ENCODE measurements at places on chromosomes 3 and 15.

- DNase-seq: no peak
These were observed 50.5 kb downstream of the SUCNR1 start for GRCh38 chr3:151923901-151924300.

- DNase-seq: no peak
These were observed 33.2 kb downstream of the GOLGA8S start for GRCh38 chr15:23387621-23388190.

- no peak for DNase-seq
These were observed 91.4 kb upstream of the TNFSF10 start for GRCh38 chr3:172614340-172615274.

- no peak for DNase-seq
These were observed 138.9 kb downstream of the EPHA3 start for GRCh38 chr3:89246326-89246725.

GRCh38 chr3:122000936-122001605 is 21.0 kb downstream of the ILDR1 start:
- DNase-seq: no peak

Data from hematopoietic multipotent progenitor cell treated with erythropoietin and hydrocortisone succinate and interleukin-3 and kit ligand, for 17 days (in vitro differentiated cells).